ENCODE measurements at places on chromosomes 4 and X.

DNA sequence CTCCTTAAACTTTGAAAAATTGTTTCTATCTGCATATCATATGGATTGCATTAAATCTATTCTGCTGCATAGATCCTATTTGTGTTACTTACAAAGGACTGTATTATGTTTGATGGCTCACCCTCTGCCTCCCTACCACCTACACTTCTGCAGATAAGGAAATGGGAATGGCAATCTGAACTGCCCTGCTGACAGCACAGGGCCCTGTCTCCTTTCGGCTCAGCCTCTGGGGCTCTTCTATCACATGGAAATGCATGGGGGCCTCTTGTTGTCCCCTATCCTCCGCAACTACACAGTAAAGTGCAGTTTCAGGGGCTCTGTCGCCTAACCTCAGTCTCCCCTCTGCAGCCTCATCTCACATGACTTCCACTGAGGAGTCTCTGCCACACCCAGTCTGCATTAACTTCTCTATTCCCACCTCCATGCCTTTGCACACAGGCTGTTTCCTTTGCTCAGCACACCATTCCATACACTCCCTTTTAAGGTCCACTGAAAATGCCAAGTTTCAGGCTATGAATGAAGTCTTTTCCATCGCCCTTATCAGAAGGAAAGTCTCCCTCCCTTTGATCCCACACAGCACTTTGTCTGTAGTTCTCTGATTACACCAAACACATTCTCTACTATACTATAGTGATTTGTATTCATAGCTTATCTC lies 12.5 kb downstream of the RELL1 start:
- DNase-seq, result no peak

- DNase-seq, result no peak
Observed at GRCh38 chrX:110252711-110253110, 65.2 kb downstream of the AMMECR1 start.

DNA sequence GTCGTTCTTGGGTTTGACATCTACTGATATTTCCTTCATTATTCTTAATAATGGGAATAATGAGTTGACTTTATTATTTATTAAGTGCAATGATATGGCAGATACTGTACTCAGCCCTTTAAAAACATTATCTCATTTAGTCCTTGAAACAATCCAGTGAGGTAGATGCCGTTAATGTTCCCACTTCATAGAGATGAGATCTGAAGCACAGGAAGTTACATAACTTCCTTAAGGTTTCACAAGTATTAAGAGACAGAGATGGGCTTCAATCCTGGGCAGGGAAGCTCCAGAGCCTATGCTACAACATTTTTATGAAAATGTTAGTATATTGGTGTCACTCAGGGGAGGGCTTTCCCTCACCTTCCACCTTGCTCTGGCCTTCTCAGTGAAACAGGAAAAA lies 9.7 kb upstream of the KLHL13 start:
- DNase-seq, result no peak

DNA sequence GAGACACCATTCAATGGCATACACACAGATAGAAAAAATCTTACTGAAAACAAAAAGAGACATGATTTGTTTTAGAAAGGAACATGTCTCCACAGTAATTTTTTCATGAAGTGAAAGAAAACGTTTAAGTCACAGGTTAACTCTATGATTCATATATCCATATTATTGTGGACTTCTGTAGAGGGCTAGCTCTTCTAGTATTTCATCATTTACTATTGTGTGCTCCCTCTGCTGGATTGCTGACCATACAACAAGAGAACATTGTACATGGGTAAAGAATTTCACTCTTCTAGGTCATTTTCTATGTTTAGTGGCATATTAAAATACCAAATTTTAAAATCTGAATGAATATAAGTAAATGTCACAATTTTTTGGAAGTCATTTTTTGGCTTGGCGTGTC lies 91.8 kb upstream of the POU3F4 start:
- DNase-seq, result no peak

DNA sequence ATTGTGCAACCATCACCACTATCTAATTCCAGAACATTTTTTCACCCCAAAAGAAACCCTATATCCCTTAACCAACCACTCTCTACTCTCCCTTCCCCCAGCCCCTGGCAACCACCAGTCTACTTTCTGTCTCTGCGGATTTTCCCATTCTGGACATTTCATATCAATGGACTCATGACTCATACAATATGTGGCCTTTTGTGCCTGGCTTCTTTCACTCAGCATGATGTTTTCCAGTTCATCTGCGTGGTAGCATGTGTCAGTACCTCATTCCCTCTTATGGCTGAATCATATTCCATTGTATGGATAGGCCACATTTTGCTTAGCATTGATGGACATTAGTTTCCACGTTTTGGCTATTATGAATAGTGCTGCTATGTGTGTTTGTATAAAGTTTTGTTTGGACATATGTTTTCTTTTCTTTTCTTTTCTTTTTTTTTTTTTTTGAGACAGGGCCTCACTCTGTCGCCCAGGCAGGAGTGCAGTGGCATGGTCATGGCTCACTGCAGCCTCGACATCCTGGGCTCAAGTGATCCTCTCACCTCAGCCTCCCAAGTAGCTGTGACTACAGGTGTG lies 335.4 kb downstream of the BCOR start:
- DNase-seq, result no peak

- DNase-seq, result no peak
Observed at GRCh38 chrX:63128509-63128908, 222.6 kb downstream of the SPIN4 start.

- DNase-seq, result peak; percentile 1
Observed at GRCh38 chrX:110450050-110450449, 91.4 kb downstream of the RTL9 start.

- DNase-seq, result no peak
Observed at GRCh38 chrX:67727576-67727975, 183.8 kb downstream of the AR start.

DNA sequence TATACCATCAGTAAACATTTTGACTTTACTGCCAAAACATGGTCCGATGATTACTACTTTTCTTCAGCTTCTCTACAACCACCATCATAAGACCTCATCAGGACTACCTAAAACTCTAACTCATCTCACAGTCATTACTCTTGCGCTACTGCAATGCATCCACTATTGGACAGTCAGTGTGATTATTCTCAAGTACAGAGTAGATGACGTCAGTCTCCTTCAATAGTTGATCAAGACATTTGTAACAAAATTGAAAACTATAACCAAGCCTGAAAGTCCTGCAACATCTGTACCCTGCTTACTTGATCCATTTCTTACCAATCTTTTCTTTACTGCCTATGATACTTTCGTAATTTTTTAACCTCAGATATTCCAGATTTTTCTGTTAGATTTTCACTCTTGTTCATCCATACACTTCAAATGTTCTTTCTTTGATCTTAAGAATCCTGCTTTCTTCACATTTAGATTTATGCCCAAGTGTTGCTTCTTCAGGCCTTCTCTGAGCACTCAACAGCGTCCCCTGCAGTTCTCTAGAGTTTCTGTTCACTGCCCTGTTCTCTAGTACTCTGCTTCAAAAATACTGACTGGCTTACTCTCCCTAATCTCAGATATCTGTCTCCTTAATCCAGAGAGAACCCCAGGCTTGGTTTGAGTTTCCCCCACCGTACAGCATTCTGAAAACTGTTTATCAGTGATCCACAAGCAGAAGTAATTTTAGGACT lies 1517.6 kb downstream of the STIM2 start:
- no peak for DNase-seq

- no peak for DNase-seq
Observed at GRCh38 chr4:150261571-150261970, 183.3 kb downstream of the DCLK2 start.

DNA sequence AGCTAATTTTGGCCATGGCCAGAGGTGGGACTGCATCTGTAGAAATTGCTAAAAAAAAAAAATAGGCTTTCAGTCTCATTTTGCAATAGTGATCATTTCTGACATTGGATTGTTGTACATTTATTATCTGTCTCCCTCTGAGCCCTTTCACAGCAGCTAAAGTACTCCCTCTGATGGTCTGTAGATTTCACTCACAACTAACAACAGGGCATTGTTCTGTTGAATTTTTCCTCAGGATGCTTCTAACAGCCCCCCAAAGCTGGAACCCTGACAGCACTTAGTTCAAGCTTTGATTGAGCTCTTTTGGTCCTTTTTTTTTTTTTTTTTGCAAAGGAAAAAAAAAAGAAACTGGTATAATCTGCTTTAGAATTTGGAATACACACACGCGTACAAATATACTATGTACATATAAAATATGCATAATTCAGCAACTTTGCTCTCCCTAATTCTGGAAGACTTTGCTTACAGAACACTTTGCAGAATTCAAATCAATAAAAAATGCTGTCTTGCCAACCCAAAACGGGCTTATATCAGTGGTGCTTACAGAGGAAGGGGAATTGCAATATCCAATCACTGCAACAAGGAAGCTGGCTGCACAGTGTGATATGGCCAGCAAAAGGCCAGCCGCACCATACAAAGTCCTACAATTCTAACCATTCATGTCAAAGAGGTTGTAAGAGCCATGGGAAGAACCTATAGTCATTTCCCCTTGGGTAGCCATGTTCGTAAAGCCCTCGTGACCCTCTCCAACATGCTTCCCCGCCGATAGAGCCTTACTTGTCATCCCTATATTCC lies 406.4 kb downstream of the SMARCA1 start:
- no peak for DNase-seq

DNA sequence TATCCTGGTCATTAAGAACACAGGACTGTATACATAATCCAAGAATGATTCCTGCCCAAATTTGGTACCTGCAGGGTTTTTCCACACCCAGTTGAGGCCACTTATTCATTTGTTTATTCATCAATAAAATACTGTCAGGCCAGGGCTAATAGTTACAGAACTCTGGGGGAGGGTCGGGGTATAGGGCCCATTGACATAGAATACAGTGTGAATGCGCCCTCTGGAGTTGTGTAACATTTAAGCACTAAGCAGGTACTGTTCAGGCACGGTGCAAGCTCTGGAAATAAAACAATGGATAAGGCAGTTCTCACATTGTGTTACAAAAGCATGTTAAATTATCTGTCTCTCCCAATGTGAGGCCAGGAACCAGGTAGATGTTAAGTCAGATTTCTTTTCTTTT lies 30.8 kb upstream of the LRBA start:
- DNase-seq, result no peak

DNA sequence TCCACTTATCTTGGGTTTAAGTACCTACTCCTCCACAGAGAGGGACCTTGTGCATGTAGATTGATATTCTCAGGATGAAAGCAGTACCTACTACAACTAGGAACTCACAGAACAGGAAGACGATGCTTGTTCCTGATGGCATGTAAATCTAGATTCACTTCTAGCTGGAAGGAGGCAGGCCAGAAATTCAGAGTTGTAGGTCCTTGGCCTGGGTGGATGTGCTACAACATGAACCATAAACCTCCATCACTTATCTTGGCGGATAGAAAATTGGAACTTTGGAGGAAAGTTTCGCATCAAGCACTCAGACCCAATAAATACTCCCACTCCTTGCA lies 9.3 kb upstream of the SMIM20 start:
- no peak for DNase-seq

DNA sequence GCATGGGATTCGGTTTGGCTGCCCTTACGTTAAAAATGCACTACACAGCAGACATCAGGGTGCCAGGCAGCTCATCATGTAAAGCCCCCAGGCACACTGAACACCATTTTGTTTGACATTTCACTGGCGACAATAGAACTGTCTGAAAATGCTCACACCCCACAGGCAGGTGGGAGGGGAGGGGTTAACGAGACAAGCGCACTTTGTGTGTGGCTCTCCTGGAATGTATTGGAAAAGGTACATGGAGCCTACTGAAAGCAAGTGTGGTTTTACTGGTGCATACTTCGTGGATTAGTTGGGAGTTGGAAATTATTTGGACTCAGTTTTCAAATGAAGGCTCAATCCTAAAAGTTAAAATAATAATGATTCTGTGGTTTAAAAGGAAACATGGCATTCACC lies 31.6 kb upstream of the PPARGC1A start:
- no peak for DNase-seq

DNA sequence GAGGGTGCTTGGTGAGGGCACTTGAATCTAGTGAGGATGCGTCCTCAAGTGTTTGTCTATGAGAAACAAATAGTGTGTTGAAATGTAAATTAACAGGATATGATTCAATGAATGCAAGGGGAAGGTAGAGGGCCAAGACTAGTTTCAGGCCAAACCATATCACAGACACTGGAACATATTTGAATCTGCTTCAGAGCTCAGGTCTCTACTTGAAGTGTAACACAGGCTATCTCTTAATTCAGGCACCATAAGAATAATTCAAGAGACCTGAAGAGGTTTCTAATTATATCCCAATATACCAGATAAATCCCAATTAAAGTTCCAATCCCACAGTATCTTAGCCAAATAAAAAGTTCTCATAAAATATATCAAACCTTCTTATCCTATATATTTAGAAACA lies 146.5 kb upstream of the INTU start:
- DNase-seq, result no peak

DNA sequence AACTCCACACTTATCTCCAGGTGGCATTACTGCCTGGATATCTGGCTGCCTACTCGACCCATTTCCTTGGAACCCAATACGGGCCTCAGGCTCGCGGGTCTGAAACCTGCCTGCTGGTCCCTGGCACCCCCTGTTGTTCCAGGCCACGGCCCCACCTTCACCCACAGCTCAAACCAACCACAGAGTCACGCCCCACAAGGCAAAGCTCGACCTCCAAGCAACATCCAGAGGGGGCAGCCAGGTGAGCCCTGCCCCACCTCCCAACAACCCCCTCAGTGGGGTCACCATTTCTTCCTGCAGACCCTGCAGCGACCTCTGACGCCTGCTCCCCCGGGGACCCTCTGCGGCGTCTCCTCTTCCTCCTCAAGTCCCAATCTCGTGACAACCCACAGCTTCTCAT lies 76.2 kb downstream of the WFS1 start:
- no peak for DNase-seq

DNA sequence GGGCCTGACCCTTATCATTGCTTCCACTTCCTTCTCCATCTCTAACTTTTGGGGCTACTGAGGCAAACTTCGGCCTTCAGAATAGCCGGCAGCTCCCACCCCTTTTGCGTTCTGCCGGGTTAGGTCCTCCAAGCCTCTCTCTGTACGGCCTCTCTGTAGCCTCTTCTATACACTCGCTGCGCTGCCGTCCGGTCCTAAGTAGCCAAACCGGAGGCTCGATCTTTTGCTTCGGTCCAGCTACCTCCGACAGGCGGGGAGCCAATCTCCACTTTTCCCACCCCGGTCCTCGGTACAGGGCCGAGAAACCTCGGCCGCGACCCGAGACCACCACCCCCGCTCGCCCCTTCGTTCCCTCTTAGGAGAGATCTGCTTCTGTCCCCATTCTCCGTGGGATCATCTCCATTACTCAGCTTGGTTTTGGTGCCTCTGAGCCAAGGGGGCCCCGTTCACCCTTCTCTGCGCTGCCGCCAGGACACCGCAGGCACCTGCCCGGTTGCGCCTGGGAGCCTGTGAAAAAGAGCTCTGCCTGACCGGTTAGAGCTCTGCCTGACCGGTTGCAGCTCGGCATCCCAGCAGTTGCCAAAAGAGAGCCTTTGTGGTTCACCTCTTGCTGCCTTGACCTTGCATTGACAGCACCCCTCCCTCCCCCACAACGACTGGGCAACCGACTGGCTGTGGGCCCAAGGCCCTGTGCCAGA lies 1.0 kb upstream of the HTR2C start:
- DNase-seq, result no peak

GRCh38 chr4:145034727-145035211 lies 63.2 kb downstream of the ANAPC10 start:
- DNase-seq, result no peak

All from T1000 (cell line).